ENCODE measurements at places on chromosomes 2 and 18. TPM values are rescaled to one million over a fixed set of nuclear protein-coding genes. Genes with fewer than 3 reads are reported as not detected.

GRCh38 chr2:230410263-230410662, 5.7 kb upstream of the SP100 start:
- DNase-seq: no peak

GRCh38 chr2:45195916-45196315, 186.7 kb upstream of the SIX2 start:
- no peak for DNase-seq

DNA sequence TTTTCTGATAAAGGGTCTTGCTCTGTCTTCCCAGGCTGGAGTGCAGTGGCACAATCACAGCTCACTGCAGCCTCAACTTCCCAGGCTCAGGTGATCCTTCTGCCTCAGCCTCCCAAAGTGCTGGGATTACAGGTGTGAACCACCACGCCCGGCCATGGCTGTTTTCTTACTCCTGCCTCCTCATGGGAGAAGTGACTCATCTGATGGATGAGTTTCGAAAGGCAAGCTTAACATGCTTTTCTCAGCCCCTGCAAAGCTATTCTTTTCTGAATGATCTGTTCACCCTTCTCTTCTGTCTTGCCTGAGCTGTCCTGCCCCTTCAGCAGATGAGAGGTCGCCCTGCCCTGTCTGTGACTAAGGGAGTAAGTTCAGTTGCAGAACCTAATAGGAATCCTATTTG, 929 bp upstream of the CREG2 start:
- peak; percentile 52 for DNase-seq

GRCh38 chr2:66478731-66479316, 43.9 kb downstream of the MEIS1 start:
- no peak for DNase-seq

DNA sequence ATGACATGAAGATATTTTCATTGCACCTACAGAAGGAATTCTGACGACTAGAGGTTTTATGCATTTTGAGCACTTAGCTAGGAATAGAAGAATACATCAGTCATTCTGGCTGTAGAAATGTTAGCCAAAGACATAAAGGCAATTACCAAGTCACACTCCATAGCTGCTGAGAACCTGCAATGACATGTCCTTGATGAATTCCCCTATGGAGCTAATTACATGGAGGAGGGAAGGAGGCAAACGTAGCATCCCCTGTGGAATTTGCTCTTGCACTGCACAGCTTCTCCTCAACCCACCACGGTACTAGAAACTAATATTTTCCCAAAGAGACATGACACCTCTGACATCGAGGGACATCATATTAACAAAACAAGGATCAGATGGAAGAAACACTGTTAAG, 174.0 kb upstream of the SESTD1 start:
- no peak for DNase-seq

DNA sequence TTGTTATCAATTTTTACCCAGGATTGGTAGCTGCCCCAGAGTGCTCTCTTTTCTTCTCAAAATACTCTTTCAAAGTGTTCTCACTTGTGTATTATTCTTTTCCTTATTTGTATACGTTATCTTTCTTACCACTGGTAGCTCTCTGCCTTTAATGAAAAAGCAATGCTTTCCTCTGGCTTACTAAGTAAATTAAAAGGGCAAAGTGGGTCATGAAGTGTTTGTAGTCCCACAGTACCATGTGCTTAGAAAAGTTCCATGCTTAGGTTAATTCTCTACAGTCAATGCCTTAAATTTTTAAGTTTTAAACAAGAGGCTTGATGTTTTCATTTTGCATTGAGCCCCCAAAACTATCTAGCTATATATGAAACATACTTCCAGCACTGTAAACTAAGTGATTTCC, 300.2 kb downstream of the ASXL3 start:
- no peak for DNase-seq

DNA sequence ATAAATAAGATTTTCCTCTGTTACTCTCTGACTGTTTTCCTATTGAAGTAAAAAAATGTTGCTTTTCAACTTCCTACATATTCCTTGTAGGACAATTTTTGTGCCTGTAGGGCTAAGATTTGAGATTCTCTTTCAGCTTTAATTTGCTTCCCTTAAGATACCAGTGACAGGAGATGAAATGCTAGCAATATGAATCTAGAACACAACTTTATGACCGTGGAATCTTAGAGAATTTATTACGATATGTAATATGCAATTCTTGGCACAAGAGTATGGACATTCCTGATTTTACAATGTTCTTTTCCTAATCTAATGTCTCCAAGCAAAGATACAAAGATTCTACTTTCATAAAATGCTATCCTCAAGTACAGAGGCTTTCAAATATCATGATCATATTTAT, 180.9 kb downstream of the KCNE4 start:
- no peak for DNase-seq

DNA sequence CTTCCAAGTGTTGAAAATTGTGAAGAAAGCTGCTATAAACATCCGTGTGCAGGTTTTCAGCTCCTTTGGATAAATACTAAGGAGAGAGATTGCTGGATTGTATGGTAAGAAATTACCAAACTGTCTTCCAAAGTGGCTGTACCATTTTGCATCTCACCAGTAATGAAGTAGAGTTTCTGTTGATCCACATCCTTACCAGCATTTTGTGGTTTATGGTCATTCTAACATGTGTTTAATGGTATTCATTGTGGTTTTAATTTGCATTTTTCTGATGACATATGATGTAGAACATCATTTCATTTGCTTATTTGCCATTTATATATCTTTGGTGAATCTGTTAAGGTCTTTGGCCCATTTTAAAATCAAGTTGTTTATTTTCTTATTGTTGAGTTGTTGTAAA, 260.7 kb downstream of the SPAG16 start:
- peak; percentile 12 for DNase-seq

DNA sequence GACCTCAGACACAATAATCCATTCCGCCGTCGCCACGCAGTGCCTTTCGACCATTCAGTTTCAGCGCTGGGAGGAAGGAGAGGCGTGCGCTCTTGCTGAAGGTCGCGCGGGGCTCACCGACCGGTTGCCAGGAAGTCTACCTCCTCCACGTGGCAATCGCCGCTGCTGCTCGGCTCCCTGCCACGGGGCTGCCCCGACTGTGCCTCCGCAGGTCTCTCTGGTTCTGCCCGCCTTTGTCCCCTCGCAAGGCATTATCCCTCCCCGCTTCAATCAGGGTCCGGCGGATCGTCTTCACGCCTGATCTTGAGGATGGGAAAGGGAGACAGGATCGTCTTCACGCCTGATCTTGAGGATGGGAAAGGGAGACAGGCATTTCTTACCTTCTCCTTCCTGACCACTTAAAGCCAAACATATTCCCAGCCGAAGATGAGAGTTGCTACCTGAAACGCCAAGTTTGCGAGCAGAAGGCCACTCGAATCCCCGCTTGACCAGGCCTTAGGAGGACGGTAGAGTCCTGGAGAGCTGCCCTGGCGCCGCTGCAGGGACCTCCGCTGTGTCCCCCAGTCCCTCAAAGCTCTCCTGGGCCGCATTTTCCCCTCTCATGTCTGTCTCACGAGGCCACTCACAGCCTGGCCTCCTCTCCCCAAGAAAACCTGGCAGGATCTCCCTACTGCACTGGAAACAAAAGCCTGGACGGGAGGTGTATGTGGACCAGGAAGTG, 4.3 kb upstream of the GPR45 start:
- DNase-seq: no peak

Gene GPR45
- polyA plus RNA-seq: not detected

Gene ST3GAL5
- polyA plus RNA-seq: 6.2 TPM

Gene MDH1
- polyA plus RNA-seq: 267 TPM

Gene DNER
- 1.2 TPM for polyA plus RNA-seq

Gene SLC19A3
- polyA plus RNA-seq: 0.16 TPM

Gene ALPG
- polyA plus RNA-seq: not detected

Gene DSG1
- polyA plus RNA-seq: not detected

Gene CCDC121
- 1.5 TPM for polyA plus RNA-seq

Gene ABCG8
- not detected for polyA plus RNA-seq

Gene MTCL1
- 35.0 TPM for polyA plus RNA-seq
